ENCODE measurements at places on chromosomes 7 and 10.
A peak's percentile ranks its signal among the peaks of the same experiment; 100 is the strongest.

GRCh38 chr7:152674860-152675758 is 832 bp downstream of the XRCC2 start:
- DNase-seq, result no peak

DNA sequence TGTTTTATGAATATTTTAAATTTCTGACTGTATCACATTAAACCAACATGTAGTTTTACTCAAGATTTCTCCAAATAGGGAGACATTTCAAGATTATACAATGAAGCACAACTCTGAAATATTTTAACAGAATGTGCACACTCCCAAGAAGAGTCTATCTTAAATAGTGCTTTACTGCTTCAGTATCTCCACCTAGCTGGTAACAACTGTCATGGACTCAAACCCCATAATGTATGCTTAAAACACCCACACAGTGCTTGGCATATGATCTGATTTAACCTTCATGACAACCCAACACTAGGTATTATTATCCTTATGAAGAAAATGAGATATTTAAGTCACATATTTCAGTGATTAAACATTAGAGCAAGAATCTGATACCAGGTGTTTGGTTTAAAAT is 45.9 kb downstream of the ASZ1 start:
- DNase-seq, result no peak

DNA sequence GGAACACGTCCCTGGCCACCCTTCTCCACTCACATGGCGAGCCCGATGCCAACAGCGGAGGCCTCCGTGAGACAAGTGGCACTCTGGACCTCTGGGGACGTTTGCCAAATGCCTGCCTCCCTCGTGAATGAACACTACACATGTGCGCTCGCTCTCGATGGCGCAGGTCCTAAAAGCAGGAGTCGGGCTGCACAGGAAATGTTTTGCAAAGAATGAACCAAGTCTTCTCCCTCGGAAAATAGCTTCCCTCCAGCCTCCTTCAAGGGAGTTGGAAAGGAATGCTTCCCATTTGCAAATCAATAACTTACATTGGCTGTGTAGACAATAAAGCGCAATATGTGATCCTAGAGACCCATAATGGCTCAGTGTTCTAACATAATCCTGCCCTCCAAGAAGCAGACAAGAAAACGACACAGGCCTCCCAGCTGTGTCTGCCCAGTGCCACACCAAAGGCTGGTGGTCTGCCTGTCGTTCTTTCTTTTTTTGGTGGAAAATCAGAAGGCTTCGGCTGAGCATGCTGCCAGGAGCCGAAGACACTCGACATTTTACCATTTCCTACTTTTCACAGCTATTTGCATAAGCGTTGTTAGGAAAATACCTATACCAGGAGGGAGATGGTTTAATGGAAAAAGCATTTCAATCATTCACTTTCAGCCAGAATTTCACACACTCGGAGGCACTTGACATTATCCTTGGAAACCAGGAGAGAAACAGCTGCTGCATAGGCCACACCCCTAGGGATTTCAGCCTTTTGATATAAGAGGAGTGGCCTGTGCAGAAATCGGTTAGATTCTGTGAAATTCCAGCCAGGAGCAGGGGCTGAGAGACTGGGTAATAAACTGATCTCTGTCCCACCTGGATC is 38.4 kb downstream of the ATXN7L1 start:
- no peak for DNase-seq

GRCh38 chr7:136605532-136606329 is 262.7 kb upstream of the CHRM2 start:
- no peak for DNase-seq

- DNase-seq, result no peak
Observed at GRCh38 chr7:118252087-118252486, 27.6 kb downstream of the ANKRD7 start.

DNA sequence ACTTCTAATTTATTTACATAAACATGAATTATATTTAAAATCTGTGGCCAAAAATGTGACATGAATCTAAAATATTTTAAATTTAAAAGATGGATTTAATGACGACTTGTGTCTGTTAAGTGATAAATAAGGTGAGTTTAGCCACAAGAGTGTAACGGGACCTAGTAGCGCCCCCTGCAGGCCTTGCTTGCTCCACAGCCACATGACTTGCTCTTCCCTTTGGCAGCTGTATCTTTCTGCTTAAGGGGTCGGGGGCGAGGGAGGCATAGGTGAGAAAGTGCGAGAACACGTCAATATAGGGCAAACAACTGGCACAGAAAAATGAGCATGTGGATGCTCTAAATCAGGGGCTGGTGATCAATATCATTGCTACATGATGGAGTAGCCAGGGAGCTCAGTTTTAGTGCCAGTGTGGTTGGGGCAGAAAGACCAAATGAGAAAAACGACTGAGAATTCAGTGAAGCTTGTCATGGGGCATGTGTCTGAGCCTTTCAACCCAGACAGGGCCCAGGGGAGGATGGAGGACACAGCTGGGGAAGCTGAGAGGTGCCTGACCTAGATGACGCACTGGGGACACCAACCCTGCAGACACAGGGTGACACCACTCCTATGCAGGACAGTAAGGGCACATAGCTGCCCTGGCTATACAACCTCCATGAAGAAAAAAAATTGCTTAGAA is 49.8 kb downstream of the PAXIP1 start:
- no peak for DNase-seq

GRCh38 chr10:89879121-89879520 is 177.7 kb downstream of the KIF20B start:
- DNase-seq, result no peak

DNA sequence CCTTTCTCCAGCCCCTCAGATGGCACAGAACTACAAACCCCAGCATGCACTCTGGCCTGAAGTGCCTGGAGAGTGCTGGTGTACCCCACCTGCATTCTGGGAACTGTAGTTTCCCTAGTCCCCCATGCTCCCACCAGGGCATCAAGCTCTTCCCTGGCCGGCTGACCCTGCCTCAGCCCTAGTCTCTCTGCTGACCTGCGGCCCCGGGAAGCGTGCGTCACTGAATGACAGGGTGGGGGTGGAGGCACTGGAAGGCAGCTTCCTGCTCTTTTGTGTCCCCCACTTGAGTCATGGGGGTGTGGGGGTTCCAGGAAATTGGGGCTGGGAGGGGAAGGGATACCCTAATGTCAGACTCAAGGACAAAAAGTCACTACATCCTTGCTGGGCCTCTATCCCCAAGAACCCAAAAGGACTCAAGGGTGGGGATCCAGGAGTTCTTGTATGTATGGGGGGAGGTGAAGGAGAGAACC is 2.1 kb downstream of the NOS3 start:
- DNase-seq, result no peak

- DNase-seq, result no peak
Observed at GRCh38 chr10:128339753-128340152, 213.5 kb upstream of the MKI67 start.

DNA sequence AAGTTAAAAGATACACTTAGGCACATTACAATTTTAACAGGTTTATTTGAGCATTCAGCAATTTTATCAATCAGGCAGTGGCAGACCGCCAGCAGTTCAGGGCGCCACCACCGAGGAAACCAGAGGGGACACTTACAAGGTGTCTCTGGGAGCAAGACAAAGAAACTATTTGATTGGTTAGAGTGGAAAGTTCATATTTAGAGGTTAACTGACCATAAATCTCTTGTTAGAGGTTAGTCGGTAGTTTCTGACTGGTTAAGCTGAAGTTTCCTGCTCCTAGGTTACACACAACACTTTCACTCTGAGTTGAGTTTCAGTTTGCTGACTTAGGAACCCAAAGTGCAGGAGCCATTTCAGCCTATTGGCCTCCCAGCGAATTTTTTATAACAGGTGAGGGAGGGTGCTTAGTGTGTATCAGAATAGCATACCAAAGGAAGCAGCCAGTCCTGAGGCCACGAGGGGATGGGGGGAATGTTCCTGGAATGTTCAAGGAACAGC is 10.8 kb upstream of the PVRIG start:
- peak; percentile 19 for DNase-seq

GRCh38 chr10:30510184-30510931 is 76.4 kb downstream of the MAP3K8 start:
- DNase-seq, result no peak

GRCh38 chr7:150311711-150312110 is 11.4 kb upstream of the LRRC61 start:
- no peak for DNase-seq

- DNase-seq, result no peak
Observed at GRCh38 chr10:26779176-26779860, 81.4 kb downstream of the ABI1 start.

DNA sequence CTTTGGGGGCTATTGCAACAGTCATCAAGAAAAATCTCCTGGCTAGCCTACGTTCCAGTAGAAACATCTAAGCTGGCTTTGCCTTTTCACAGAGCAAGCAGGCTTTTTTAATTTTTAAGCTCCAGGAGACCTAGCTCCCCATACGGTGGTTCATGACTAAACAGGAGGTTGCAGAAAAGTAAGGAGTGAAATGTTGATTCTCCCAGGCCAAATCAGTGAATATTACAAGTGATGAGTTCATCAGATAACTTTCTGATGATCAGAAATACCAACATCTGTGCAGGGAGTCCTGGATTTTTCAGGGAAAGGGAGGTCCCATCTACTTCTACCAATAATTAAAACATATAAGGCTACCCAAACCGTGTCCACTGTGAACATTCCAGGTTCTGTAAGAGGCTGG is 477.3 kb upstream of the CELF2 start:
- DNase-seq, result no peak

- no peak for DNase-seq
Observed at GRCh38 chr10:114632869-114633715, 25.0 kb downstream of the ABLIM1 start.

- DNase-seq, result no peak
Observed at GRCh38 chr7:158710651-158711102, 6.1 kb upstream of the NCAPG2 start.

DNA sequence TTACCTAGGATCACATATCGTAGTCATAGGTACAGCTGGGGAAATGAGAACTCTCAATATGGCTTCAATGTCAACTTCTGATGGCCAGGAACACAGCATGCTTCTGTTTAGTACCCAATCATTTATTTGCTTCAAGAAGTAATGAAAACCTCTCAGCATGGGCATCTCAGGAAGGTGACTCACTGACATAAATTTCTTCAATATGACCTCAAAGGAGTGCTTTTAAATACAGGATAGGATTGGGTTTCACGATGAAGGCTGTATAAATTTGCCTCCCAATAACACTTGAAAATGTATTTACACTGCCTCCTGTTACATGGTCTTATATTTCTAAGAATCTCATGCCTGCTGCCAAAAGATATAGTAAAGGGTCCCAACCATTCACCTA is 15.1 kb downstream of the ITGA8 start:
- no peak for DNase-seq

- DNase-seq, result no peak
Observed at GRCh38 chr10:131556061-131556896, 244.8 kb upstream of the TCERG1L start.

DNA sequence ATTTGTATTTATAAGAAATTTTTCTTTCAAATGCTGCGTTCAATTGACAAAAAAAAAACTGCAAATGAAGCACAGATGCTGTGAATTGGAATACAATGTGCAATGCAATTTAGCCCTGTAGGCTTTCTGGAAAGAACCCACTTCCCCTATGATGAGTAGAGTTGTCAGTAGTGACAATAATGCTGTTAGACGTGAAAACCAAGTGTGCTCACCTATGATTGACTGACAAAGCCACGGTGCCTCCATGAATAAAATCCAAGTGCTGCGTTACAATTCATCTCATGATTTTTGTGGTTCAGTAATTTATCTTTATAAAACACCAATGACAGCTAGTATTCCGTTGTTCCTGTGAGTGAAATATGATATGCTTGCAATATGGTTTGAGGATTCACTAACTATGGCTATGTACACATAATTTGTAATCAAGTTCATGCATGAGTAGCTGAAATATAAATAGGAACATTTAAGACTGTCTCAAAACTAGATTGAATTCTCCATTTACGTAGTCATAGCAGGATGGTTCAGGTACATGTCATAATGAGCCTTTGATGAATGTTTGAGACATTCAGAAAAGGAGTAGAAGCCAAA is 1160.3 kb downstream of the CNTNAP2 start:
- DNase-seq, result no peak

DNA sequence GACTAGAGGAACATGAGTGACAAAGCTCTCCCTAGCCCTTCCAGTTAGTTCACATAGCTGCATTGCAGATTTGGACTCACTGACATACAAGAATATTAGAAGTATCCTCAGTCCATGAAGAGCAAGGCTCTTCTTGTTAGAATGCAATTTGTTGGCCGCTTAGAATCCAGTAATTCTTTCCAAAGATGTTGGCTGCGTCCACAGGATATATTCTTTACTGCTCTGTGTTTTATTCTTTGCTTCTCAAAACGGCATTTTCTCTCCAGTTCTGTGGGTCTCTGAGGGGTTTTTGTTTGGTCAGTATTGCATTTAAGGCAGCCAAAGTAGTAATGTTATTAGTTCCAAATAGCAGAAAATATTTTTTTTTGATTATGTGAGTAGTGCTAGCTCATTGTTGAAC is 588.6 kb downstream of the DNAJB9 start:
- DNase-seq, result no peak

DNA sequence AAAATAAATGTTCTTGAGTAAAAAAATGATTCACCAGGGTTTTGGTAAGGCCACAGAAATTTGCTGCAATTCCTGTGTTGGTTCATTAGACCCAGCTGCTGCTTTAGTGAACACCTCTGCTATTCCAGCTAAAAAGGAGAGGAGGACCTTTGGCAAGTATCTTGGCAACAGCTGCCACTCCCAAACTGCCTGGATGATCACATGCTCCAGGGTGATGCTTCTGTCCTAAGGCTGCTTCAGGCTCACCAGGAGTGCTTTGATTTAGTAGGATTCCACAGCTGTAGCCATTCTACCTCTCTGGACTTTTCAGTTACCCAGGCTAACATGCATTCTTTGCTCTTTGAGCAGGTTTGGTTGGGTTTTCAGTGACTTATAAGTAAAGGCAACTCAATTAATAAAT is 82.6 kb upstream of the NPVF start:
- no peak for DNase-seq

DNA sequence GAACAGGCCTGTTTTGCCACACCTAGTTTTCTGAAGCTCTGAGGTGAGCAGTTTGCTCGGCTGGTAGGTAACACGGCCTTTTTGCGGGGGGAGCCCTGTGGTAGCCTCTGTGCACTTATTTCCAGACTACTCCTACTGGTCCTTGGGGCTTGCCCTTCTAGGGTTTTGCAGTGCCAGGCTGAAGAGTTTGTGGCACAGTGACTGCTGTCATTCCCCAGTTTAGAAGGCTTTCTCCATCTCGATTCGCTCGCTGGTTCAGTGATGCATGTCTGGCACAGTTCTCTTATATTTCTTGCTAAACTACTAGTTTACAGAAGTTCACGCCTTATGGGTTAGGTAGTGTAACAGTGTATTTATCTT is 711 bp downstream of the KIF20B start:
- DNase-seq, result no peak

GRCh38 chr10:85067955-85068354 is 739.6 kb downstream of the CCSER2 start:
- DNase-seq, result no peak

GRCh38 chr7:48634116-48634632 is 290.2 kb upstream of the CDC14C start:
- no peak for DNase-seq

- no peak for DNase-seq
Observed at GRCh38 chr10:112769081-112769480, 181.0 kb upstream of the TCF7L2 start.

- DNase-seq, result no peak
Observed at GRCh38 chr7:117322741-117323304, at the start of gene WNT2. WNT2 (minus strand) TSS chr7:117323058; CDS start chr7:117322989, 69 bp downstream.
